ENCODE measurements at places on chromosomes 2 and 18.

- no peak for DNase-seq
Observed at GRCh38 chr2:40169856-40170255, 282.0 kb downstream of the SLC8A1 start.

- DNase-seq, result no peak
Observed at GRCh38 chr2:25497229-25497917, 155.6 kb upstream of the DNMT3A start.

DNA sequence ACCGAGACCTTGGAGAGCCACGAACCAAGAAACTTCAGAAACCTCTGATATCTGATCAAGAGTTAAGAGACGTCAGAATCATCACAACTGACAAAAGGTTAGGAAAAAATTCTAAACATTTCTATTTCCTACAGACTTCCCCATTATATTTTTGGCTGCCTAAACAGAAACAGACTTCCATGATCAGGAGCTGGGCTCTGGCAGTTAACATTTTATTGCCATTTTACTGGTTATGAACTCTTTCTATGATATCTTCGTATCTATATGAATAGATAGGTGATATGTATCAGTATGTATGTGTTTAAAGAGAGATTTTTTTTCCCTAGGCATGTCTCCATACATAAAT, 31.1 kb upstream of the PPP1R1C start:
- DNase-seq, result no peak

DNA sequence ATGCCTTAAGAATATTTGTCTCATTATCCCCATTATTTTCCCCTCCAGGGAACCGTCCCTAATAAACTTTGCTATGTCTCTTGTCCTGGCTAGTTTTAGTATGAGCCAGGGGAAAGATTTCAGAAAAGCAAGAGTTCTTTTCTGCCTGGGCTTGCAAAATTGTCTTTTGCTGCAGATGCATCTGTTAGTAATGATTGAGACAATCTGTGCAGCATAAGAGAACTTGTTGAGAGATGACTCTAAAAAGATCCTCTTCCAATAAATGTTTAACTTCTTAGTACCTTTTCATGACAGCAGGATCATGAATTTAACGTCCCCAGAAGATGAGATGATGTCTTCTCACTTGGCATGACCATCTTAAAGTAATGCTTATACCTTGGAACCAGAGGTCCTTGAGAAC, 172.5 kb upstream of the CREB1 start:
- no peak for DNase-seq

DNA sequence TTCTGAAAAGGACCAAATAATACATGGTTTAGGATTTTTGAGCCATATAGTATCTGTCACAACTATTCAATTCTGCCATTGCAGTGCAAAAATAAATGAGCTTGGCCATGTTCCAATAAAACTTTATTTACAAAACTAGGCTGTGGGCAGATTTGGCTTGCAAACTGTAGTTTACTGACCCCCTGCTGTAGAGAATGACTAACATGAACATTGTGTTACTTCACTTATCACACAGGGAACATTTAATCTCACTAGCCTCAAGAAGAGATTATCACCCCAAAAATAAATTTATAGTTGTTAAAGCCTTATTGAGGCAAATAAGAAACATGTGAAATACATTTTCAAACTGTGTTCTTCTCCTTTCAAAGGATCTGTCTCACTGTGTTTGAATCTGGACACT, 766.2 kb downstream of the MBD2 start:
- no peak for DNase-seq

DNA sequence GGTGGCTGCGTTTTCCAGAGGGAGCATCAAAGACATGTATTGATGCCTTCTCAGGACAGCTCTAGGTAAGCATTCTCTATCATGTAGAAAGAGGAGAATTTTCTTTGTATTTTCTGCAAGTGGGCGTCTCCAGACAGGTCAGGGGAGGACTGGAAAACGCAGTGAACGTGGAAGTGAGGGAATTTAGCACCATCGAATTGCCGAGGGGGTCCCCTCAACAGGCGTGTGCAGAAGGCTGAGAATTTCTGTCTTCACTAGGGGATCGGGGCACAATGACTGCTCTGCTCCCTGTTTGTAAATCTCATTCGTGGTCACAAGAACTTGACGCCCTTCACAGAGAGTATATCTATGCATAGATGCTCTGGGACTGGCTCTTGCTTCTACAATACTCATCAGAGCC, 5.0 kb upstream of the NTSR2 start:
- no peak for DNase-seq

GRCh38 chr2:186940463-186940862, 91.5 kb upstream of the ZSWIM2 start:
- DNase-seq, result no peak

DNA sequence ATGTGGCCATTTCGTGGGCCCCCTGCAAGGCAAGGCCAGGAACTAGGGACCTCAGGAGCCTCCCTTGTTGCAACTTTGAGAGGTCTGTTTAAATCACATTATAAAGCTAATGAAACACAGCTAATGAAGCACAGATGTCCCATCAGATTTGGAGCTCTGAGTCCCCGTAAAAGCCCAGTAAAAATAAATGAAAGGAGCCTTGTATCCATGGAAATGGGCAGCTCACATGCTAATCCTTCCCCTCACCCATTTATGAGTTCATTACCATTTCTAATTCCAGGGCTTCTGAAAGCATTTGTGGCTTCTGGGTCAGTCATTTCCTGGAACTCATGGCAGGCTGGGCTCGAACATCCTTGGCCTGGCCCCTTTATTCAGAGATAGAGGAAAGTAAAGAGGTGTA, 274.8 kb downstream of the SS18 start:
- no peak for DNase-seq

- no peak for DNase-seq
Observed at GRCh38 chr2:105402809-105403208, 4.0 kb upstream of the FHL2 start.

- DNase-seq, result peak; percentile 88
Observed at GRCh38 chr2:8583400-8584173, 98.3 kb upstream of the ID2 start.

GRCh38 chr18:25171334-25171733, 180.6 kb downstream of the ZNF521 start:
- DNase-seq, result no peak

DNA sequence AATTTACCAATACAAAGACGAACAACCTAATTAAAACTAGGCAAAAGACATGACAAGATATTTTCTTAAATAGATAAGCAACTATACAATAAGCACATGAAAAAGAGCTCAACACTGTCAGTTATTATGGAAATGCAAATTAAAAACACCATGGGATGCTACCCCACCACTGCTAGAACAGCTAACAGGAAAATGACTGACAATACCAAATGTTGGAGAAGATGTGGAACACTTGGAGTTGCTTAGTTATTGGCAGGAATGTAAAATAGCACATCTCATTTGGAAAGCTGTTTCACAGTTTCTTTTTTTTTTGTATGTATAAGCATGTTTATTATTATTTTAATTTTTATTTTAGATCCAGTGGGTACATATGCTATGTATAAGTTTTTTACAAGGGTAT, 84.4 kb downstream of the CYRIA start:
- DNase-seq, result no peak

DNA sequence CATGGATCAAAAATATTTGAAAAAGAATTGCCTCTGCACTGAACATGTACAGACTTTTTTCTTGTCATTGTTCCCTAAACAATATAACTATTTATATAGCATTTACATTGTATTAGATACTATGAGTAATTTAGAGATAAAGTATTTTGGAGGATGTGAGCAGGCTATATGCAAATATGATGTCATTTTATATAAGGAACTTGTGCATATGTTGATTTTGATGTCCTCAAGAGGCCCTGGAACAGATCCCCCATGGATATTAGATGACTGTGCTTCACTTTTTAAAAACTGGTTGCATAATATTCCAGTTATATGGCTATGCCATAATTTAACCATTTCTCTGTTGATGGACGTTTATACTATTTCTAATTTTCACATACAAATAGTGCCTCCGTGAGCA, 16.5 kb downstream of the LCLAT1 start:
- no peak for DNase-seq

DNA sequence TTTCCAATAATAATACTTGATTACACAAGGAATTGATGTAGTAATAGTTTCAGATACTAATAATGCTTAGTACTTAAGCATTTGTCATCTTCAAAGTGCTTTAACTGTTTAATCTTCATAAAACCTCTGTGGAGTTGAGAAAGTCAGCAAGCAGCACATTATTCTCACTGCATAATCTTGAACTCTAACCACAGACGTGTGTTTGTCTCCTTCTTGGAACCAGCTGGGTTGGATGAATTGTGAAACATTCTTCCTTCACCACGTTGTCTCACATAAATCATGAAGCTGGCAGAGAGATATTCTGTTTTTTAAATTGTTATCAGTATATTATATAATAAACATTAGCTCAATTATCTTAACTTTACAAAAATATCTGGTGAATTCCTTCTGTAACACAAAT, 55.1 kb upstream of the LDAH start:
- DNase-seq, result no peak

- DNase-seq, result no peak
Observed at GRCh38 chr2:7018282-7018701, 101.1 kb downstream of the RNF144A start.

DNA sequence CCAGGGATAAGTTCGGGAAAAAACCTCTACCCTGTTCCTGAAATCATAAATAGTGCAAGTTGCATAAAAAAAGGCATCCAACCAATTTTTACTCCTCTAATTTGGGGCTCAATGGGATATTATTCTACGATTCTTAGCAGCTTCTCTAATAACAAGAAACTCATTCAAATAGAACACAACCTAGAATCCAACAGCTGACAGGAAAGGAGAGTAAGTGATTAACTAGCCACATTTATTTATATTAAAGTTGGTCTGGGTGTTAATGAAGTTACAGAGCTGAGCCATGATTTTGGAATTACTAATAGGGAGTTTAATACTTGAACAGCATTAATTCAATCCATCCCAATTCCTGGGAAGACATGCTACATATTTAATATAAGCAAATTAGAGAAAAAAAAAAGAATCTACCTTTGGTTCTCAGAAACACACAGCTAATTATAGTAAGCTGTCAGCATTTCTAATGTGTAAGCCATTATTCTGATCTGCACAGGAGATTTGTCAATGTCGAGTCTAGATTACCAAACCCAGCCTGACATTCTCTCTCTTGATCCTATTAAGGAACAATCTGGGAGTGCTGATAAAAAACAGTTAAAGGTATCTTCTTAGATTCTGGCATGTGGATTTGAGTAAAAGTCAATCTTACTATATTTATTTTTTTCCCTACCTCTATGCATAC, 267.7 kb downstream of the NBAS start:
- no peak for DNase-seq

DNA sequence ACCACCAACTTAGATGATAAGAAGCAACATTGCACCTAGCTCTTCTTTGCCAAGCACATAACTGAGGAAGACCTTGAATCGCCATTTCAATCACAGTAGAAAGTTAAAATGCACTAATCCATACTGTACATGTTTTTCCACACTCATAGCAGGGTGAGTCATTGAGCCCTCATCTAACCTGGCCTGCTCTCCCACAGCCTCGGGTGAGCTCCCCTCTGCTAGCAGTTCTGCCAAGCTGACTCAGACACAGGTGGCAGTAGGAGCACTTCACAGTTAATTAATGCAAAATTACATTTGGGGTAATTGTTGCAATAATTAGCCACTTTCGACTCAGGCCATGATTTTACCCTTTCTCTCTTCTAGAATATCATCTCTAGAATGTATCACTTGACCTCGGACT, 1632.8 kb upstream of the CELF4 start:
- no peak for DNase-seq

- no peak for DNase-seq
Observed at GRCh38 chr18:50816419-50817166, 3.2 kb downstream of the MRO start.

DNA sequence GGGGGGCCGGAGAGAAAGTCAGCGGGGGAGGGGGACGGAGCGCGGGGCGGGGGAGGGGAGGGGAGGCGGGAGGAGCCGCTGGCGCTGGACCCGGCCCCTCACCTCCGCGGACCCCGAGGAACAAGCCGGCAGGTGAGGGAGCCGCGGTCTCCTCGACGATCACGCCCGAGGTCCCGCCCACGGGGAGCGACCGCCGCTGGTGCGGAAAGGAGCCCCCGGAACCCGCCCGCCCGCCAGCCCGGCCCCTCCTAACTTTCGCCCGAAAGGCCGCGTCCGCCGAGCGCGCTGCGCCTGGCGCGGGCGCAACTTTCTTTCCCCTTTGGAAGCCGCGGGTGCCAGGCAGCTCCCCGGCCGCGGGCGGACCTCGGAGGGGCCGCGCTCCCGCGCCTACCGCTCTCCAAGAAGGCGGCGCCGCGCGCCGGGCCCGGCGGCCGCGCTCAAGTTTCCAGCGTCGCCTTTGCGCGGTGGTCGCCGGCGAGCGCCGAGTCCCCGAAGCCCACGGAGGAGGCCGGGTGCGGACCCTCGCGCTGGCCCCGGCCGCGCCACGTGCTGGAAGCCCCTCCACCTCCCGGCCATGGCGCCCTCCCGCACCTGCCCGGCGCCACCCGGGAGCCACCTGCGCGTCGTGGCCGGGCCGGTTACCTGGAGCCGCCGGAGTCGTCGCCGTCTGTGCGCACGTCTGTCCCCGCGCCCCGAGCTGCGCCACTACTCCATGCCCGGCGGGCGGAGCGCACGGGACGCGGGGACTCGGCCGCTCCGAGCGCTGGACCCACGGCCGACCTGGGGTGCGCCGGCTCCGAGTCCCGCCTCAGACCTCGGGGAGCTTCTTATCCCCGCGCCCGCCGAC, at the start of gene ALKAL2:
Gene ALKAL2, minus strand, starts transcription at position 181 of the 847 bp plus-strand sequence. CDS start 256 bp downstream, outside the sequence.
- no peak for DNase-seq

DNA sequence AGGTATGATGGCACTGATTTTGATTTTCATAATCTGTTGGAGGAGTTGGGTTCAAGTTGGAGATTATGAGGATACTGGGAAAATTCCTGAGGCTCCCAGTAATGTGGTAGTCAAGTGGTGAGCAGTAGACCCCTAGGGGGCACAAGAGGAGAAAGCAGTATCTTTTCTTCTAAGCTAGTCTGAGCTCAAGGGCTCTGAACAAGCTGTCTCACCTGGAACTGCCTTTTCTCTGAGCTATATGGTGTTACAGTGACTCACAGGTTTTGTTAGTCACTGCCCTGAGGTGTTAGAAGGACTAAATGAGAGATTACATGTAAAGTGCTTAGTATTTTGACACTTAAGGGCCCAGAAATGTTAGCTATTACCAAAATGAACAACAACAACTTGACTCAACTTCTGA, 42.2 kb downstream of the CD302 start:
- DNase-seq, result no peak

DNA sequence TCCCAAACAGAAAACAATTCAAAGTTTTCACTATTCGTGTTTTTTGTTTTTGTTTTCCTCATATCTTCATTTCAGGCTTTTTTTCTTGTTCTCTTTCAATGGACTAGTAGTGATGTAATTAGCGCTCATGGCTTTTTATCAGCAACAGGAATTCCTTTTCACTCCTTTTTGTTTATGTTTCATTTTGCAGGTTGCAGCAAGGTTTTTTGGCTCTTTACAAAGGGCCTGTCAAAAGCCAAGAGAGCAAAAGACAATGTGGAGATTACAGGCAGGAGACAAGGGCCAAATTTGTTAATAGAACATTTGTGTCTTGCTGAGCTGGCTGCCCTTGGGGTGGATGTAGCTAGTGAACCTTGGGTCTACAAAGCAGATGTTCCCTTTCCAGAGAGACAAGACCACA, 467.4 kb upstream of the CDH20 start:
- no peak for DNase-seq

GRCh38 chr2:22355816-22356433, 1029.1 kb upstream of the KLHL29 start:
- DNase-seq, result peak; percentile 46

- DNase-seq, result no peak
Observed at GRCh38 chr2:121189011-121189410, 96.0 kb downstream of the TFCP2L1 start.

- DNase-seq, result no peak
Observed at GRCh38 chr18:11842562-11842961, 8.7 kb upstream of the CHMP1B start.

All from left kidney (tissue), 8 donors.